ENCODE measurements at places on chromosomes 12 and 14.

GRCh38 chr14:99530407-99531155 is 49.4 kb downstream of the CCNK start:
- DNase-seq, result no peak

- DNase-seq, result no peak
These were observed 187.6 kb downstream of the NAV3 start for GRCh38 chr12:78018171-78018910.

DNA sequence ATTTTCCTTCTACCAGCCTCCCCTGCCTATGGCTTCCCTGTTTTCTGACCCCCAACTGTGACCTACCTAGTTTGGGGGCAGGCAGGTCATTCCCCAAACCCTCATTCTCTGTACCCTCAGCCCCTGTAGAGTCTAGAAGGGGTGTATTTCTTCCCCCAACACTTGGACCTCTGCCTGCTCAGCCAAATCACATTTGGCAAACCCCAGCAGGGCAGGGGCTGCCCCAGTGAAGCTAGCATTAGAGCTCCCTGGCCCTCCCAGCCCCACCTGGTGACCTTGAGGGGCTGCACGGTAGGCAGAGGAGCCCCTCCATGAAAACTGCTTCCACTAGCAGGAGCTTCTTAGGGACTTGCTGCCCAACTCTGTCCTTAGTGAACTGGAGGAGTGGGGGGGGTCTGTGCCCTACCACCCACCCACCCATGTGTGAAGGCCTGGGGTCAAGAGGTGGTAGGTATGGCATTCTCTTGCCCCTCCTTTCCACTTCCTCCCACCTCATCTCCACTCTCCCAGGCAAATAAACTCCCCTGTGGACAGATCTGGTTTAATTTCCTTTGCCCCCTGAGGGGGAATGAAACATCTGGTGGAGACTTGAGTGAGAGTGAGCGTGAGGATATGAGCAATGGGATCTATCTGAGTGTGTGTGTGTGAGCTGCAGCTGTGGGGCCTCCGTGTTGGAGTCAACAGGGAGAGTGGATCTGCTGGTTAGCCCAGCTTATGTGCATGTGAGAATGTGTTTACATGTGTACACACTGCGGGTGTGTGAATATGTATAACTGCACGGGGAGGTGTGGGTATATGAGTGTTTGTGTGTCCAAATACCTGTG is 1.6 kb downstream of the NXPH4 start:
- no peak for DNase-seq

- no peak for DNase-seq
These were observed 30.7 kb downstream of the CEP290 start for GRCh38 chr12:88111074-88111652.

DNA sequence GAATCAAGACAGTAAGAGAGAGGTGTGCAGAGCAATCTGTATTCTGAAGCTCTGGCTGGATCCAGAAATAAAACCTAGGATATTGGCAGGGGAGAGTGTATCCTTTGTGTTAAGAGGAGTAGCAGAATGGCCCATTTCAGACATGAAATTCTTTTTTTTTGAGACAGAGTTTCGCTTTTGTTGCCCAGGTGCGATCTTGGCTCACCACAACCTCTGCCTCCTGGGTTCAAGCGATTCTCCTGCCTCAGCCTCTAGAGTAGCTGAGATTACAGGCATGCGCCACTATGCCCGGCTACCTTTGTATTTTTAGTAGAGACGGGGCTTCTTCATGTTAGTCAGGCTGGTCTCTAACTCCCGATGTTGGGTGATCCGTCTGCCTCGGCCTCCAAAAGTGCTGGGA is 6.1 kb upstream of the SRGAP1 start:
- no peak for DNase-seq

- no peak for DNase-seq
These were observed 178.2 kb downstream of the PIK3C2G start for GRCh38 chr12:18439541-18439940.

DNA sequence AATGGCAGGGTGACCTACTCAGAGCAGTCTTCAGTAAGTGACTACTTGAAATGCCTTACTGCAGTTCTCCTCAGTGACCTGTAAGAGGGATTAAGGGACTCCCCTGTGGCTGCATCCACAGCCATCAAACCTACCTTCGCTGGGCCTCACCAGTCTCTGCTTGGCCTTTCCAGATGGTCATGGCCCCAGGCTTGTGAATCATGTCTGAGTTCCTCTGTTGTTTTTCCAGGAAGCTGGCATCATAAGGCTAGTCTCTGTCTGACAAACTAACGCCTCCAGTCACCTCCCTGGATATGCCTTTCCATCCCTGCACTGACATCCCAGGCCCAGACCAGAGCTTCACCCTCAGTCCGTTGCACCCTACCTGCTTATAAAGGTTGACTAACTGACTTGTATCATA is 14.0 kb downstream of the RNASE2 start:
- no peak for DNase-seq

DNA sequence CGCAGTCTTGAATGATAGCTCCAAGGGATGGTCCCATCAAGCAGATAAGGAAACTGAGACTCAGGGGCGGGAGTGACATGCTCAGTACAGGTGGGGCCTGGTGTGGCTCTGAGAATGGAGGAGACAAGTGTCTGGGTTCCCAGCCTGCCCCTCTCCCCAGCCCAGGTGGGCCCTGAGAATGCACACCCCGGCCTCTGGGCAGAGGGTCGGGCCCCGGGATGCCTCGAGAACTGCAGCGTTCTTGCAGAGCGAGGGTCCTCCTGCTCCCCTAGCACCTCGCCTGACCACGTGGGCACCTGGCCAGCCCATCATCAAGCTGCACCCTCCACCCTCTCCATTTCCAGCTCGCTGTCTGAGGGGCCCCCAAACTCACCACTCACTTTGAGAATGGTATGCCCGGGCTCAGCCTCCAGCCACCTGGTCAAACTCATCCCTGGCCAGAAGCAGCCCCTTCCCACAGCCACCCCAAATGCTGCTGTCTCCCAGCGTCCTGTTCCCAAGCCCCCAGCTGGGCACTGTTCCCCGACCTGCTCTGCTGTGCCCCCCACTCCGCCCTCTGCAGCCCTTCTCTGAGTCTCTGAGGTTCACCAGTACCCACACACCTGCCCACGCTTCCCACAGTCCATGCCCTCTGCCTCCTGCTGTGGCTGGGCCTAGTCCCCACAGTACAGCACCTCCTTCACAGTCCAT is 44.3 kb downstream of the CYP46A1 start:
- no peak for DNase-seq

DNA sequence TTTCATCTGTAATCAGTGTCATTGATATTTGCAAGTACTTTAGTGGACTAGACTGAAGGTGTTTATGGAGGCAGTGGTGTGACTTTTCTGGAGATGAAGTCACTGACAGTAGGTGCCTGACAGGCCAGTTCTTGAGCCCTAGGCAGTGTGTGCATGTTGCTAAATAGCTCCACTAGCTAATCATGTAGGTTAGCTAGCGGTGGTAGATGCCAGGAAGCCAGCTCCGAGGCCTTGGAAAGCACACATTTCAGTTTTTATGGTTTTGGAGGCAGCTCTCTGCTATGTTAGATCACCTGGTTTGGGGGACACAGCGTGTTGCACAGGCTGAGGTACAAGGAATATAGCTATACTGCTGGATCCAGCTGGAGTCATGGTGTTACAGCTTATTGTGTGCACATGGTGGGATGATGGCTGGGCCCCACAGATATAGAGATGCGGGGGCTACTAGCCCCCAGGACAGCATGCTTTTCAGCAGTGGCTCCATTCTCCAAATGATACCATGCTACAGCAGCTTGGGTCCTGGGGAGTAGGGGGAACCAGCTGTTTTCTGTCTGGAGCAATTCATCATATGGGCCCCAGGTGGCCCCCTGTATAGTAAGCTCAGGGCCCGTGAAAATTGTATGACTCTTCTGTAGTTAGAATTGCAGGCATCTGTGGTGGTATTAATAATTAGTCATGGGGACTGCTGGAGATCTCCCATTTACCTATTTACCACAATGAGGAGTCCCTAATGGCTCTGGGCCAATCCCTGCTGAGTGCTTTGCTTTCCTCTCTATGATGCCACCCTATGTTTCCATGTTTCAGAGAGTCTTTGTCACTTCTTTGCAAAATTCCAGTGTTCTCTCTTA is 367.2 kb upstream of the LMO3 start:
- DNase-seq, result no peak

DNA sequence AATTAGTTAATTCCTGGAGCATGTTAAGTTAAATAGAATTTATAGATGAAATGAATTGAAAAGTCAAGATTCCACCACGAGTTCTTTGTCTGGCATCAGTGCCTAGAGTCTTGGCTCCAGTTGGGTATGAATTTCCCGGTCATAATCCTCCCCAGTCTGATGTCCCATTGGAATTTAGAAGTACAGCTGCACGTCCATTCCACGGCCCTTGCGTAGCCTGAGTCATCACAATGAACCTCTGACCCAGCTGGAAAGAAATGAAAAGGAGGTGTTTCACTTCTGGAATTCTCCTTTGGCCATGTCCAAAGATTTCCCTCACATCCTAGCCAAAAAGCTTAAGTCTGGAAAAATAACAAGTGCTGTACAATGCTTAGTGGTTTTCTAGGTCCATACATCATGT is 122.7 kb downstream of the KICS2 start:
- no peak for DNase-seq

- DNase-seq, result no peak
These were observed 356.4 kb upstream of the SEL1L start for GRCh38 chr14:81890020-81890419.

GRCh38 chr14:79573486-79573885 is 637.8 kb downstream of the DIO2 start:
- DNase-seq, result no peak

DNA sequence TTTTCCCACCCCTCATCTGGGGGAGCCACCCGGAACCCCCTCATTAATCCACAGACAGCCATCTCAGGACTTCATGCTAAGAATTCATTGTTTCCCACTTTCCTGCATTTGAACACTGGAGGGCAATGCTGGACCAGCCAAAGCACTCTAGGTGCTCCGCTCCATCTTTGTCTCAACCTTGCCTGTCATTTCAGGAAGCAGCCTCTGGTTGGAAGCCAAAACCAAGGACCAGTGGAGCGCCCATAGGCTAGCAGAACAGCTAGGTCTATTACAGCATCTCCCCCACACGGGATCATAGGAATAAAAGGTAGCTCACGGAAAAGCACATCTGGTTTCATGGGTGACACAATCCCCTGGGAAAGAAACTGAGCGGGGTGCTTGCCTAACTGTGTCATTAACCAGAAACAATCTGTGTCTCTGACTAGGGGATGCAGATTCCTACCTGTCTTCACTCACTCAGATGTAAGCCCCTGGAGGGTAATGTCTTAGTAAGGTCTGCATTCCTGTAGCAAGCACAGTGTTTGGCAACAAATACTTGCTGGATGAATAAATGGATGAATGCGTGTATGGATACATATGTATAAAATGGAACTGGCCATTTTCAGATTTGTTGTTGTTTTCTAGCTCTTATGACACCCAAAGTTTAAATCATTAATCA is 197.0 kb downstream of the DAD1 start:
- no peak for DNase-seq

- peak; percentile 11 for DNase-seq
These were observed 613 bp downstream of the DUSP16 start for GRCh38 chr12:12562016-12562483.

- no peak for DNase-seq
These were observed 3.8 kb downstream of the POMT2 start for GRCh38 chr14:77316872-77317301.

DNA sequence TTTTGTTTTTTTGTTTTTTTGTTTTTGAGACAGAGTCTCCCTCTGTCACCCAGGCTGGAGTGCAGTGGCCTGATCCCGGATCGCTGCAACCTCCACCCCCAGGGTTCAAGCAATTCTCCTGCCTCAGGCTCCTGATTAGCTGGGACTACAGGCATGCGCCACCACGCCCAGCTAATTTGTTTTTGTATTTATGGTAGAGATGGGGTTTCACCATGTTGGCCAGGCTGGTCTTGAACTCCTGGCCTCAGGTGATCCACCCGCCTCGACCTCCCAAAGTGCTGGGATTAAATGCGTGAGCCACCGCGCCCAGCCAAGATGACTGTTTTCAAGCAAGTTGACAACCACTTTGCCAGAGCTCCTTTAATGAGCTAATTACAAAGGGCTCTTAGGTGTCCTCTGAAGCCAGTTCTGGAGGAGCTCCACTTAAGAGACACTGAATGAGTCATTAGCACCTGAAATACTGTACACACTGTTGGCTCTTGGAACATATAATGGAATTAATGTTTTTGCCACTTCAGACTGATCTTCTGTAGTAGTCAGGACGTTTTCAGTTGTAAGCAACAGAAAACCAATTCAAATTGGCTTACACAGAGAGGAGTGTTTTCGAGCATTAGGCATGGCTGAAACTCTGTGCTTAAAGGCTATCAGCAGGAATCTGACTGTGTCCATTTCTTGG is 55.4 kb upstream of the MED13L start:
- no peak for DNase-seq

- DNase-seq, result no peak
These were observed 2.3 kb upstream of the HSPB8 start for GRCh38 chr12:119176267-119177055.

- DNase-seq, result no peak
These were observed 144.2 kb downstream of the KICS2 start for GRCh38 chr12:64077922-64078321.

- DNase-seq, result no peak
These were observed 5.5 kb downstream of the DNAH10 start for GRCh38 chr12:123767613-123768012.

GRCh38 chr12:99387661-99388060 is 259.9 kb upstream of the GARIN6 start:
- no peak for DNase-seq

GRCh38 chr12:118685983-118686607 is 295.2 kb upstream of the SRRM4 start:
- no peak for DNase-seq

Data from activated T-cell treated with anti-CD3 and anti-CD28 coated beads for 1 hour (primary cell).